Thyroid gland (tissue), 4 donors: ENCODE measurements at places on chromosomes 6 and 20. TPM values are rescaled to one million over a fixed set of nuclear protein-coding genes. Genes with fewer than 3 reads are reported as not detected.

DNA sequence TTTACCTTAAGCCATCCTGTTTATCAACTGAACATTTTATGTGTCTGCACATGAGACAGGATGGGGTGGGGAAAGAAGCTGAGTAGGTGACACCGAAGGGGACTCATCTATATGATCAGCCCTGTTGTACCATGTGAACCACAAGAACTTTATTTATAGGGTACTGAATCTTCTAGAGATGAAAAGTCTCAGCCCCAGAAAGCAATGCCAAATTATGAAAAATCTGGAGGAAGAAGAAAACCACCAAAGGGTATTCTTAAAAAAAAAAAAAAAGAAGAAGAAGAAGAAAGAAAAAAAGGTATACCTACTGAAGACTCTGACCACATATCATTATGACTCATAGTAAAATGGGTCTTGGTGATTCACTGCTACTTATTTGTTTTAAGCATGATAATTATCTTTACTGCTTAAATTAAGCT, 39.8 kb upstream of the HBS1L start:
- DNase-seq = no peak

- DNase-seq = no peak
Measured at GRCh38 chr6:40986364-40986763, 52.7 kb downstream of the UNC5CL start.

- no peak for DNase-seq
Measured at GRCh38 chr20:12698817-12699216, 310.0 kb upstream of the SPTLC3 start.

DNA sequence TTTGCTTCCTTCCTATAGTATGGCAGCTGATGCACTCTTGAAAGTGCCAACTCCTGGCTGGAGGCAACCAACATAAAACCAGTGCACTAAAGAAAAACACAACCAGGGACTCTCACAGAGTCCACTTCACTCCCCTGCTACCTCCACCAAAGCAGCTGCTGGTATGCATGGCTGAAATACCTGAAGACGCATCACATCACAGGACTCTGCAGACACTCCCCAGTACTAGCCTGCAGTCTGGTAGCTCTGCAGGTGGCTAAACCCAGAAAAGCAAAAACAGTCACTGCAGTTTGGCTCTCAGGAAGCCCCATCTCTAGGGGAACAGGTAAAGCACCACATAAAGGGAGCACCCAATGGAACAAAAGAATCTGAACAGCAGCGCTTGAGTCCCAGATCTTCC, 473.0 kb upstream of the SPTLC3 start:
- DNase-seq = no peak

DNA sequence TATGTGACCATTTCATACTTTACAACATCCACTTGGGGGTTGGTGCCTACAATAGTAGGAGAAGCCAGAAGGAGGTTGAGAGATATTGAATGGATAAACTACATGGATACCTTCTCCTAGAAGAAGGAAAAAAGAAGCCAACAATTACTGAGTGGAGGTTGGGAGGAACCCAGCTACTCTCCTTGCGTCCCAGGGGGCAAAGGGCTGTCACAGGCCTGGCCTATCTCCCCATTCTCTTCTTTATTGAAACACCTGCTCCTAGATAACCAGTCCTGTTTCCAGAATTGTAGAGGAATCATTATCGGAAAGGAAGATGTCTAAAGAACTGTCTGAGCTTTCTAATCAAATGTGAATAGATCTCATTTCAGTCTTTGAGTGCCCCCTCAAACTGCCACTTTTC, 115.1 kb downstream of the MAP7 start:
- no peak for DNase-seq

GRCh38 chr6:50962213-50962759, 143.6 kb downstream of the TFAP2B start:
- no peak for DNase-seq

DNA sequence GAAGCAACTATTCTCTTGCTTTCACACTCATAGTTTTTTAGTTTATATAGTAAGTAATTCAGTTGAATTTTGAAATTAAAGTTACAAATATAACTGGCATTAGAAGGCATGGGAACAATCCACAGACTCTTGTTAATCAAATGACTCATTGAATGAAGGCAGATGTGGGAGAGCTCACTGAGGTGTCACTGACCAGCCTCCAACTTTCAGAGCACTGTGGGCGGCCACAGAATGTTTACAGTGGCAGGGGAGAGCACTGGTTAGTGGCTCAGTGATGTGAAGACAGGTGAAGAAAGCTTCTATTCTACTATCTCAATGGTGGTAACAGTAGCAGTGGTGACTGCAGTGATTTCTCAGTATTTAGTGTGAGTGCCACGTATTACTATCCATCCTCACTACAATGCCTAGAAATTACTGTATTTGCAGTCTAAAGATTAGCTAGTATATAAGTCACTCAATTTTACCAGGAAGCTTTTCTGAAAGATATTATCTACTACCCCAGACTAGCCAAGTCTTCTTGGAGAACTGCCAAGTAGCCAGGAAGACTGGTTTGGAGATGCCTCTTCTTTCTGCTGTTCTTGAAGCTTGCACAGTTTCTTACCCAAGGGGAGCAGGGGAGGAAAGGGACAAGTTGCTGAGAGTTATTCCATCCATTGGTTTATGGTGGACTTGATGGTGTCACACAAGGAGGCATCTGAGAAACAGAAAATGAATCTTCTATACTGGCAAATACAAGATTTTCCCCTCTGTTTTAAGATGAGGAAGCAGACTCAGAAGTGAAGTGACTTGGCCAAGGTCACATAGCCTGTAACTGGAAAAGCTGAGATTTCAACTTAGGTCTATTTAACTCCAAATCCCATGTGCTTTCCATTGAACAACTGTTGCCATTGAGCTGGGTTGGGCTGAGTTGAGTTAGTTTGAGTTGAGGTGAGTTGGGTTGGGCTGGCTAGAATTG, 231.2 kb downstream of the ANKRD60 start:
- no peak for DNase-seq

DNA sequence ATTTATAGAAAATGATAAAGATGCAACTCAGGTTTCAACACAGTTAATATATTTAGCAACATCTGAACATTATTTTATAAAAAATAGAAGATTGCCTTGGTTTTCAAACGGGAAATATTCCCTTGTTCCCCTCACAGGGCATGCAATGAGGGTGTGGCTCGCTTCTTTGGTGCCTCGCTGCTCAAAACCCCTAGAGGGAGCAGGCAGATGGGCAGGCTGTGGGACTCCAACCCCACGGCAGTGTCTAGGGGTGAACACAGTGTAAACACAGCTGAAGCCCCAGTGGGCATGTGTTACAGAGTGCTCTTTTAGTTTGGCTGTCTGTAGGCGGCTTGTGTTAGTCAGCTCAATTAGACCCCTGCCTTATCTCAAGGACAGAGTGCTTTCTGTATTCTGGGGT, 560.8 kb upstream of the IMPG1 start:
- DNase-seq = no peak

DNA sequence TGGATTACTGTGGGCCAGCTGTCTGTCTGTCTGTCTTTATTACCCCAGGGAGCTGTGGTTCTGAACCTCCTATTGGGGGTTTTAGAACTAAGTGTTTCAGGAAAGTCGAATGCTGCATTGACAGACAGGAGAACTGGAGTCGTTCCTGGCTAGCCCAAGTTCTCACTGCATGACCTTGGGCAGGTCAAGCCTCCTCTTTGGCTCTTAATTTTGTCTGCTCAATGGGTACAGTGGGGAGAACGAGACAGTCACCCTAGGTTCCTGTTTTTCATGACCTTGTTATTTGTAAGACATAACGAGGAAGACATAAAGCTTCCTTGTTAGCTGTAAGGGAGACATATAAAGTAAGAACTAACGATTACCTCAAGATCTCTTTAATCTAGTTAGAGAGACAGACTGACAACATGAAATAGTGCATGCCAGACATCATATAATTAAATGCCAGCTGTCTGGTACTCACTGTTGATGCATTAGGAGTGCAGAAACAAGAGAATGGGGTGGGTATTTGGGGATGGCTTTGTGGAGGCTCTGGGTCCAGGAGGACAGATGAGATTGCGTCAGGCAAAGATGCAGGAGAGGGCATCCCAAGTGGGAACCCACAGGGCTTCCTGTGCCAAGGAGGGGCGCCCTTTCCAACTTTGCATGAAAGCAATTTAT, 3.7 kb upstream of the CCDC167 start:
- no peak for DNase-seq

- no peak for DNase-seq
Measured at GRCh38 chr6:101395345-101395744, 1.8 kb downstream of the GRIK2 start.

DNA sequence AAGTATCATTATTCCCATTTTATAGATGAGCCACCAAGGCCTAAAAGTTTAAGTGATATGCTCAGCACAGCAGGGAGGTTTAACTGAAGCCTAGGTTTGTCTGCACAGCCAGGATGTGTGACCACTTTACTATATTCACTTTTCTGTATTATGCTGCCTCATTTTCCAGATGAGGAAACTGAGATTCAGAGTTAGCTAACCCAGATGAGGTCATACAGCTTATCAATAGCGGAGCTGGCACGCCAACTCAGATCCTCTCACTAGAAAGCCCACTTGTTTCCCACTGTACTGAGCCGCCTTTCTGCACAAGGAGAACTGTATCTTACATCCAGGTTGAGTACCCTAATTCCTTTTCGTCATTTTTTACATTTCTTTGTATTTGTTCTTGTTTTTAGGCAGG, 131.7 kb upstream of the SUPT3H start:
- no peak for DNase-seq

DNA sequence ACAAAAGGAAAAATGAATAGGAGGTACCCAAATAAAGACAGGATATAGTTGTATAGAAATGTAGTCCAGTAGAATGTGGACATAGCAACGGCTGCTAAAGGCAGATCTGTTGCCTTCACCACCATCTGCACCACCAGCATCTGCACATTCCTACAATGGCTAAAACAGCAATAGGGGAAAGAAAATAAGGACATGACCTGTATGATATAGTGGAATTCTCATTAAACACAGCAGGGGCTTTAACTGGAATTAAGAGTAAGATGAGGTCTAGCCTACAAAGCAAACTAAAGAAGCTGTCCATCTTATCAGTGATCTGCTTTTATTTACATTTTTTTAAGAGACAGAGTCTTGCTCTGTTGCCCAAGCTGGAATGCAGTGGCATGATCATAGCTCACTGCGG, 26.8 kb upstream of the SCAF8 start:
- no peak for DNase-seq

GRCh38 chr6:33410711-33411631, at the start of gene PHF1:
Gene PHF1 (plus strand): TSS chr6:33411014. CDS start chr6:33412264, 1,250 bp downstream.
- DNase-seq = peak; percentile 73

DNA sequence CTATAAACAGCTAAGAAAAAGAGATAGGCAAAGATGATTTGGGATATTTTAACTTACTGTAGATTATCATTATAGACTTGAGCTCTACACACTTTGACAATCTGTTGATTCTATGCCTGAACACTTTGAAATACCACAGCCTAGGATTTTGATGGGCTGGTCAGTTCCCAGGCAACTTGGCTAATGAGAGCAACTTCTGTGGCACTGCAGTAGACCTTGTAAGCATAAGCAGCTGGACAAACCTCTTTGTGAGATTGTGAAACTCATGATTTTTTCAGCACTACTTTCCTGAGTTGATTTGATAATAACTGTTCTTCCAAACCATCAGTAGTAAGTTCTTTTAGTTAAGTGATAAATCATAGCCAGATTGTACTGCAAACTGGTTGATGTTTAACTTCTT, 27.1 kb upstream of the ELOVL5 start:
- DNase-seq = peak; percentile 70

DNA sequence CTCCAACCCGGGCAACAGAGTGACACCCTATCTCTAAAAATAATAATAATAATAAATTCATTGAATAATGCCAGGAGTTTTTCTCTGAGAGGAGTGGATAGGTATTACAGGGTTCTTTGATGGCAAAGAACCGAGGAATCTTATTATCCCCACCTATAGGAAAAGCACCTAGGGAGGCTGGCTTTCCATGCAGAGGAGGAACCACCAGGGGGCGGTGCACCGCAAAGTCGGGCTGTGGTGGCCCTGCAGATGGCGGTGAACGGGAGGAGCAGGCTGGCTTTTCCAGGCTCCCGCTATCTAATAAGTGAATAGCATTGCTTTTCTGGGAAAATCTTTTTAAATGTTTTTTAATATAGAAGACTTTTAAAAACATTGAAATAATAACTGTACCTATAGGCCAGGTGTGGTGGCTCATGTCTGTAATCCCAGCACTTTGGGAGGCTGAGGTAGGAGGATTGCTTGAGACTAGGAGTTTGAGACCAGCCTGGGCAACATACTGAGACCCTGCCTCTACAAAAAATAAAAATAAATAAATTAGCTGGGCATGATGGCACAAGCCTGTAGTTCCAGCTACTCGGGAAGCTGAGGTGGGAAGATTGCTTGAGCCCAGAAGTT, 864.2 kb downstream of the KIF16B start:
- DNase-seq = peak; percentile 59

DNA sequence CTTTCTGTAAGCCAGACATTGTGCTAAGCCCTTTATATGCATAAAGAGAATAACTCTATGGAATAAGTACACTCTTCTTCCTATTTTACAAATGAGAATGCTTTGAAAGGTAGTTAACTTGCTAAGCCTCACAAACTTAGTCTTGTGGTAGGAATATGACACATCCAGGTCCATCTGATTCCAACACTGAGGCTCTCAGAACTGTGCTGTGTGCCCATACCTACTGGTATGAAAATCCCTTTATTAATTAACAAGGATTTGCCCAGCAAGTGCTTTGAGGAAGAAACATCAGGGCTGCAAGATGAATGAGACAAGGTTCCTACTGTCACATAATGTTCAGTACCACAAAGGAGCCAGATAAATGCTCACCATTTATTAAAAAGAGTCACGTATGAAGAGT, 122.6 kb downstream of the TNFRSF21 start:
- DNase-seq = no peak

GRCh38 chr20:25195962-25196785, 662 bp downstream of the ENTPD6 start:
- DNase-seq = peak; percentile 79

GRCh38 chr6:40586369-40587201, 579 bp downstream of the LRFN2 start:
- DNase-seq = peak; percentile 32

Gene TREM1
- 1.0 TPM for total RNA-seq

Gene TCF19
- 4.9 TPM for total RNA-seq

Gene DDO
- total RNA-seq = 2.5 TPM

Gene AVP
- not detected for total RNA-seq

Gene OGFRL1
- total RNA-seq = 21.1 TPM

Gene SYCP2L
- total RNA-seq = 1.0 TPM

Gene BAG2
- 10.5 TPM for total RNA-seq

Gene GLP1R
- 0.45 TPM for total RNA-seq

Gene TMEM244
- total RNA-seq = not detected

Gene SIRPD
- not detected for total RNA-seq

Gene GSTA2
- total RNA-seq = not detected

Gene TOX2
- 3.4 TPM for total RNA-seq

Gene DNAH8
- total RNA-seq = 0.04 TPM

Gene MMP24
- 0.94 TPM for total RNA-seq
